Renal cortex interstitium (tissue), 15 donors: ENCODE measurements at places on chromosomes 7 and 10. TPM values are rescaled to one million over a fixed set of nuclear protein-coding genes. Genes with fewer than 3 reads are reported as not detected.
A peak's percentile ranks its signal among the peaks of the same experiment; 100 is the strongest.

Gene ADCY1
- 3.6 TPM for polyA plus RNA-seq

- no peak for DNase-seq
Measured at GRCh38 chr7:92052159-92052558, 82.1 kb downstream of the CYP51A1 start.

Gene SEC61G
- 200 TPM for polyA plus RNA-seq

GRCh38 chr10:80413271-80413996 is 5.1 kb downstream of the PRXL2A start:
- no peak for DNase-seq

DNA sequence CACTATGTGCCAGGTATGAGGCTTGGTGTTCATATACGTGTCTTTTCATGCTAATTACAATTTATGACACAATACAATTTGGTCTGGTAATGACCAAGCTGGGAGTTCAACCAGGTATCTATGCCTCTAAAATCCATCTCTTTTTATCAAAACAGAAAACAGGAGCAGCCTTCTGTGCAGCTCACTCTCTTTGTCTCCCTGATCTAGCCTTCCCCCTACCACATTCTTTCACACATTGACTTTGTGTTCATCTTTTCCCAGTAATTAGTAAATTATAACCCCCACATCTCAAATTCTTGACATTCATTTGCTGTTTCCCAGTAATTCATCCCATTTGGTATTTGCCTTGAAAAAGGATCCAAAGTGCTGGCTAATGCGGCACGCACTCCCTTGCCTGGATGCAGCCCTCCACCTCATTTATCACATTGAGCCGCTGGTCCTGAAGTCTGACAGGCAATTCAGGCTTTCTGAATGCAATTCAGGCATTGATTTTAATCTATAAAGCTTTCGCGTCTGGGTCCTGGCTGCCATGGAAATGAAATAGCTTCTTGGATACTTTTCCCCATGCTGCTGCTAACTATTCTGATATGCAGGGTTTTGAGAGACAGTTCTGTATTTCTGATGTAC is 112.5 kb upstream of the ANKRD1 start:
- DNase-seq: no peak

- DNase-seq: no peak
Measured at GRCh38 chr10:102859911-102860310, 5.9 kb downstream of the BORCS7 start.

- no peak for DNase-seq
Measured at GRCh38 chr7:11478882-11479281, 353.1 kb downstream of the THSD7A start.

DNA sequence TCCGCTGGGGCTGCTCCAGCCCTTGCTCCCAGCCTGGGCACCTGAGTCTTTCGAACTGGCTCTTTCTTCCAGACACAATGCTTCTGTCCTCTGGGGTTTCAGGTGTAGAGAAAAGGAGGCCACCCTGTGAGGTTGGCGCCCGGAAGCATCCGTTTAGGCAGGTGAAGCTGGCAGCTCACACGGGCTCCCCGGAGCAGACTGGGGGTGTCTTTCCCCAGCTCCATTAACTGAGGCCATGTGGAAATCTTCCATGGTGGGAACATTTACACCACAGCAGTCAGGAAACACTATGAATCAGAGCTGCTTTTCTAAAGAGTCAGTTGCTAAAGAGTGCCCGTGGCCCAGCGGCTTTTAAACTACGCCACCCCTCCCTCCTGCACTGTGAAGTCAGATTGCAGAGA is 29.2 kb downstream of the PRKAG2 start:
- no peak for DNase-seq

DNA sequence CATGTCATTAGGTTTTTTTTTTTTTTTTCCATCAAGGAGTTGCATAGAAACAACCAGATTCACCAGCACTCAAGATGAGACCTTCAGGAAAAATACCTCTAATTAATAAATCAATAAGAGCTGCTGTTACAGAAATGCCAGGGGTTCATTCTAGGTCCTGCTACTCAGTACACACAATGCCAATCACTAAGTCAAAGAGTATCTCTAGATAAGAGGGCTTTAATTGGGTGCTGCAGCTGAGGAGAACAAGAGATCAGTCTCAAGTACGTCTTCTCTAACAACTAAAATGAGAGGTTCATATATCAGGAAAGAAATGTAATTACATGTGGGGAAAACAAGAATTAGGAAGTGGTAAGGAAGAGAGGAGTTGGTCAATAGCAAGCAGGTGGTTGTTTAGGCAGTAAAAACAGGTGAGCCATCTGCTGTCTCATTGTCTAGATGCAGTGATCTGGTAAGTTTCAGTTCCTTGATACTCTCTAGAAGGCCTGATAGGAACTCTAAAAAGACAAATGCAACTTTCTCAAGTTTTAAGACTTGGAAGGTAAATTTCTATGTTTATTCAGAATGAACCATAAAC is 272.9 kb upstream of the ZWINT start:
- DNase-seq: no peak

GRCh38 chr10:30840395-30841050 is 191.1 kb downstream of the ZNF438 start:
- no peak for DNase-seq

GRCh38 chr7:130277763-130278643 is 11.3 kb downstream of the CPA2 start:
- peak; percentile 77 for DNase-seq

Gene ASIC3
- polyA plus RNA-seq: 2.5 TPM

DNA sequence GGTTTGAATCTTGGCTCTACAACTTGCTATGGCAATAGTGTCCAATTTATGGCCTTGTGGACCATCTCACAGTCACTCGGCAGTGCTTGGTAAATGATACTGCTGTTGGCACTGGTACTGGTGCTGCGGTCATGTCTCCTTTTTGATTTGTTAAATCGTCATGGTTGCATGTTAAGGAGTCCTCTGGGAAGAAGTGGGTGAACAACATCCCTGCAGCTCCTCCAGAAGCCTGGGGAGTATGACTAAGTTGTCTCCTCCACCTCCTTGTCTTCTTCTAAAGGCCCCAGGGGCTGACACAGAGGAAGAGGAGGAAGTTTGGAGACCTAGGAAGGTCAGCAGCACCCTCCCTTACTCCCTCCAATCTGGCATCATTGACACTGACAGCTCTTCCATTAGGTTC is 8.5 kb downstream of the ITPRIP start:
- no peak for DNase-seq

- DNase-seq: no peak
Measured at GRCh38 chr7:70778585-70778984, 353.4 kb upstream of the GALNT17 start.

DNA sequence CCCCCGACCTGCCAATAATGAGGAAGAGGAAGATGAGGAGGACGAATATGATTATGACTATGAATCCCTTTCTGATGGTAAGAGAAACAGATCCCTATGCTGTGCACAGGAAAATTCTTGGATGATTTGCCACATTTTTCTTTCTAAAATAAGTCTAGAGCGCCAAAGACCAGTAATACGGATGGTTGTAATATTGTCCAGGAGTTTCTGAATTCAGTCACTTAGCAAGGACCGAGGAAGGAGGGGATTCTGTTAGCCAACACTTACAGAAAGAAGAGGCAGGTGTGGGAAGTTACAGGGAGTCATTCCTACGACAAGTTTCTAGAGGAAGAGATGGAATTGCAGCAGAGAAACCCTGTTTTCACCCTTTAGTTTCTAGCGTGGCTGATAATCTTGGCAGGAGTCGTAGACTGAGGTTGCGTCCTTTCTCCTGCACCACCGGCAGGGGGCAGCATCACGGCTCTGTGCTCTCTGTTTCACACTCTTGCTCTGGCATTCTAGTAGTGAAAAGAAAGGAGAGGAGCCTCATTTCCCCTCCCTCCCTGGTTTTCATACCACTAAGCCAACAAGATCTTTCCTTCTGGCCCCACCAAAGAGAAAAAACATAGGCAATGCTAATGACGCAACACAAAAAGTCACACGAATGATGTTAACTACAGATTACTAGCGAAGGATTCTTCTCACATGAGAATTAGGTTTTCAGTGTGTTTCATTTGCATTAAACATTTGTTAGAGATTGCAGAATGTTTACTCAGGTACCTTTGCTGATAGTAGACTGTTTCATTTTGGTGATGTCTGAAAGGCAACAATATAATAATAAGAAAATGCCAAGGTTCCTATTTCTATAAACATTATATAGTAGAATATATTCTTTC is 82.7 kb downstream of the NOC3L start:
- no peak for DNase-seq

DNA sequence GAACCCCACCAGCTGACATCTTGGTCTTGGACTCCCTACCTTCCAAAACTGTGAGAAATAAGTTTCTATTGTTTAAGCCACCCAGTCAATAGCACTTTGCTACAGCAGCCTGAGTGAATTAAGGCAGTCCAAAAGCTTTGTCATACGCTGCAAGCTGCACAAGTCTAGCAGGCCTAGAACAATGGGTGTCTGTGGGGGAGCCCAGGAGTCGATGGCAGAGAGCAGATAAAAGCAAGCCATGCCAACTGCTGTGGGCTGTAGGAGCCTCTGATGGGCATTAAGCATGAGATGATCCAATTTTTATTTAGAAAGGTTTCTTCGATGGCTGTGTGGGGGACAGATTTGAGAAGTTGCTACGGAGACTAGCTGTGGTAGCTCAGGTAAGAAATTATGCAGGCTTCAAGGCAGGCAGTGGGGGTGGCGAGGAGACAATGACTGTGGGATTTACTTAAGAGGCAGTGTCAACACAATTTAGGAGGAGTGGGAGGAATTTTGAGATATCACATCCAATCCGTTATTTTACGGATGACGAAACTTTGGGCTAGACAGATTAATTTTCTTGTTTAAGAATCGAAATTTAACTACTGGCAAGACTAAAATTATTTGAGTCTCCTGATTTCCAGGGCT is 110.4 kb downstream of the NRCAM start:
- DNase-seq: no peak

Gene TLL2
- polyA plus RNA-seq: 0.69 TPM

GRCh38 chr10:129891806-129892205 is 72.3 kb downstream of the EBF3 start:
- DNase-seq: no peak

- no peak for DNase-seq
Measured at GRCh38 chr7:20340839-20341238, 10.1 kb downstream of the ITGB8 start.

- DNase-seq: no peak
Measured at GRCh38 chr10:116538456-116538855, 7.3 kb upstream of the PNLIP start.
